ENCODE measurements at places on chromosomes 6 and 20.

DNA sequence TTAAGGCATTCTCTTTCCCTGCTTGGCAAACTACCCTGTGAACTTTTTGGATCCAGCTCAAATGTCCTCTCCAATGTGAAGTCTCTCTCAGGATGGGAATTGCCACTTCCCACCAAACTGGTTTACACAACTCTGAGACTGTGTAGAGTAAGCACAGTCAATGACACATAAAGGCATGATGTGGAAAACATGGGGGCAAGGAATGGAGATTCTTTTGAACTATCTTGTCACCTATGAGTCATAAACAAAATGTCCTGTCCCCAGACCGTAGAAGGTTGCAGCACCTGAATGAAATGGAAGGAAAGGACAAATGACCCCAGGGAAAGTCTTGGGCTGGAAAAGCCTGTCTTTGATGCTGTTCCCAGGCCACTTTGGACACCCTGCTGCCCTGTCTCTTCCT lies 11.0 kb upstream of the KIF13A start:
- no peak for DNase-seq

DNA sequence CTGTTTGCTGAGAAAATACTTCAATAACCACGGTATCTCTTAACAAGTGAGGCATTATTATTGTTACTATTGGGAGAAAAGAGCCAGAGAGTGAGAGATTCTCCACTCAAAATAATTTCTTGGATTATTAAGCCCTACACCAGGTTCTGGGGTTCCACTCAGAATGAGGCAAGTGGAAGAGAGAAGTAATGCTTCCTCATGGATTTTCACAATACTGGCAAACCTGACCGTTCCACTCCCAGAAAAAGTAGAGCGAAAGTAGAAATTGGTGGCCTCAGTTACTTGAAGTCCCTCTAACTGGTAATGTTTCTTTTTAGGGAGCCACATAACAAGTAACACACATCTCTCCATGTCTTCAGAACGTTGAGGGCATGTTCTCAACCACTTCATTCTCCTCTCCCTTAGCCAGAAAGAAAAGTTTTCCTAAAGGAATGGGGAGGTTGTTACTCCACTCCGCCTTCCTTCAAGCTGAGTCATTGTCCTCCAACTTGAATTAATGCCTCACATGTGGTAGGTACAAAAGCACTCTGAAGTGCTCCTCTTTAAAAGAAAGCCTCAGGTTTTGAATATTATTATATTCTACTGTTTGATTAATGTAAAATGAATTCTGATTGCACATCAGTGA lies 1.9 kb downstream of the BAG2 start:
- no peak for DNase-seq

DNA sequence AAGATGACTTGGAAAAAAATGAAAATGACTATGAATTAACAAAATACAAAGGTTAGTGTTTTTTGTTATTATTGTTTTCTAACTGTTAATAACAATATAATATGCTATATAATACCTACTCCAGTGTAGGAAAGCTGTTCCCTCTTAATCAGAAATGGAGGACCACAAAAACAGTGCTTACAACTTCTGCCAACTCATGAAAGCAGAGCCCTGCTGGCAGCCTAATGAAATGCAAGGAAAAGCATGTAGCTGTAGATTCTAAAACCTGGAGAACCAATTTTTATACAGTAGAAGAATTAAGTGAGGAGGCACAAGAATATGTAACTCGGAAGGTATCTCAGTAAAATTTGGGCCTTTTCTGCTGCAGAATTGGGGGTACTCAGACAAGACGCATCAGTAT lies 29.4 kb downstream of the PHIP start:
- DNase-seq: peak; percentile 1

DNA sequence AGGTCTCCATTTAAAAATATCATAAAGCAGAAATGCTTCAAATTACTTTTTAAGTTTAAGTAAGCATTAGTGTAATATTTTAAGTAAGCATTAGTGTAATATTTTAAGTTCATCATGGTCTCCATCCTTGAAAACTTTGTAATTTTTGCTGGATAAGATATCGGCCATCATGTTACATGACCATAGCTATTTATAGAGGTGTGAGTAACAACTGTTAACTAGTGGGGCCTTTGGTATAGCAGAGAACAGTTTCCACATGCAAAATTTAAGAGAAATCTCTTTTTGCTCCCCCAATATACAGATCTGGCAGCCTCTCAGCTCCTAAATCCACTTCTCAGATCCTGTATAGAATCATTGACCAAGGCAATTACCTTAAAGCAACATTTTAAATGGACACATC lies 468 bp downstream of the TRDN start:
- DNase-seq: no peak
